Mesothelial cell of epicardium (in vitro differentiated cells): ENCODE measurements at places on chromosomes 1 and 21. TPM values are rescaled to one million over a fixed set of nuclear protein-coding genes. Genes with fewer than 3 reads are reported as not detected.

DPT gene
- total RNA-seq, result 1.1 to 1.6 TPM (median 1.3 TPM) in 3 replicates

TRNP1 gene
- total RNA-seq, result 27.9 to 29.3 TPM (median 28.7 TPM) in 3 replicates

UBXN10 gene
- 2.2 to 2.6 TPM (median 2.3 TPM) in 3 replicates for total RNA-seq

EFHD2 gene
- total RNA-seq, result 16.2 to 18.0 TPM (median 17.5 TPM) in 3 replicates

DNA sequence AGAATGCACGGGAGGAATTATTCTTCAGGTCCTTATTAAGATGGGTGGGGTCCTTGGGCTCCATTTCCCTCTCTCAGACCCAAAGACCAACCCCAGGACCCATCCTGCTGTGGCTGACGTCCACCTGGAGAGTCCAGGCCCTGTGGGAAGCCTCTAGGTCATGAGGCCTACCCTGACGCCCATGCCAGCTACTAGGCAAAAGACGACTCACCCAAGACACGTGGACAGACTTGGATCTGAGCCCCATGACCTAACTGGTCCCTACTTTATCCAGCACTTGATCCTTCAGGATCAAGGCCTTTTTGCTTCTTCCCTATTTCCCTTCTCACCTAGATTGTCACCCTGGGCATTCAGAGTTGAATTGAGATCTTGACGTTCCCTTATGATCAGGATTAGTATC, 56.0 kb upstream of the CASZ1 start:
- no peak for DNase-seq

DNA sequence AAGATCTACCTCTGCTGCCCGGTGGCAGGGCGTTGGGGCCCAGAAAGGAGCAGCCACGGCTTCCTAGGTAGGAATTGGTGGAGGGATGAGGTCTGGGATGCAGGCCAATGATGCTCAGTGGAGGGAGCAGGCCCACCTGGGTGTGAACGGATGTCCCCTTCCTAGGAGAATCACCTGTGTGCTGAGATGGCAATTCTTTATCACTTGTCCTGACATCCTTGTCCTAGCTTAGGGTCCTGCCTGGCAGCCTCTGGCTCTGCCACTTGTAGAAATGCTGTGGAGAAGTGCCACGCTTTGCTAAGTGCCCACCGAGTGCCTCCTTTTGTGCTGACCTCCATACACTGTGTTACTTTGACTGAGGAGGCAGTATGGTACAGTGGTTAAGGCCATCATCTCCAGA, 12.8 kb downstream of the EDN2 start:
- no peak for DNase-seq

GRCh38 chr1:234613128-234613875, 3.3 kb upstream of the IRF2BP2 start:
- DNase-seq, result no peak

DNA sequence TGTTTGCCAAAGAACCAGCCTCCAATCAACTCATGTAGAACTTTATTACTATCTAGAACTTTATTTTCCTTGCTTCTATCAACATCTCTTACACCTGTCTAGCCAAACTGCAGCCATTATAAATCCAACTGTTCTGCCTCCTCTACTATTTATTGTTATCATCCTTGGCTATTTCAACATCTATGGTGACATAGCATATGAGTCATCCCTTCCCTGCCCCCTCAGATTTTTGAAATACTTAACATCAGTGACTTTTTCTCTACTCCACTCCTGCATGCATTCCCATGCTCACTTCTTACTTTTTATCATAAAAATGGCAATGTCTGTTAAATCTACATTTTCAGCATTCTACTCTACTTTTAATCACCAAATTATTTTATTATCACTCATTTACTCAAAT, 544.9 kb upstream of the NEGR1 start:
- no peak for DNase-seq

DNA sequence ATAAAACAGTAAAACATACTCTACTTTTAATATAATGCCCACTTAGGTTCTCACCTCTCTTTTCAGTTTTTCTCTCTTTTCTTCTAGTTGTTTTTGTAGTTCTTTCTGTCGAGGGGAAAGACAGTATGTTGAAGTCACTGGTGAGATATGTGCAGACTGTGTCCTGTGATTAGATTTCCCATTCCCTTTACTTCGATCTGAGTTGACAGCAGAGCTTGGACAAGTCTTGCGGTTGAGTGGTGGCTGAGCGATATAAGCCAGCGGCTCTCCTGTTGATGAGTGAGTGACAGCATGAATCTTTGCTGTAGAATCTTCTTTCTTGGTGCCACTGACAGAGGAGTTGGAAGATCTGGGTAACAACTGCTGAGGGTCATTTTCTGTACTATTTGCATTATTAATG, 6.0 kb downstream of the CCDC181 start:
- DNase-seq, result no peak
